Stimulated activated CD8-positive, alpha-beta memory T cell treated with anti-CD3 and anti-CD28 coated beads, Interleukin-4, amount 100 ng/mL, for 4 hours (primary cell): ENCODE measurements at places on chromosomes 6 and 20.
A peak's percentile ranks its signal among the peaks of the same experiment; 100 is the strongest.

GRCh38 chr6:129320892-129321291 lies 389.1 kb downstream of the ARHGAP18 start:
- no peak for DNase-seq

- peak; percentile 63 for DNase-seq
Observed at GRCh38 chr20:59207742-59208357, 44.2 kb downstream of the ZNF831 start.

GRCh38 chr20:22568872-22569344 lies 15.5 kb downstream of the FOXA2 start:
- DNase-seq, result no peak

DNA sequence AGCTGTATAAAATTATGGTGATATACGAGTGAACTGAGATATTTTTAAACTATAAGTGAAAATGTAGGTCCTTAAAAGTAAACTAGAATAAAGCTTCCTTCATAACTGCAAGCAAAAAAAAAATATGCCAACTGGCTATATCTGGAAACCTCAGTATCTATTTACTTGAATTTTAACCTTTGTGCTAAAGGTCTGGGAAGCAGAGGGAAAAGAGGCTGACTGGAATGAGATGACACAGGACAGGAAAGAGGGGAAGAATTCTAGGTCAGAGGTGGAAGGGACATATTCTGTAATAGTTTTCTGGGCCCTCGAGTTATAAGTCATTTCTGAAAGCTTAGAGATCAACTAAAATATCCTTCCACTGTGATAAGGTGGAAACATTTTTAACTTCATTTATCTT lies 46.8 kb downstream of the AIG1 start:
- no peak for DNase-seq

DNA sequence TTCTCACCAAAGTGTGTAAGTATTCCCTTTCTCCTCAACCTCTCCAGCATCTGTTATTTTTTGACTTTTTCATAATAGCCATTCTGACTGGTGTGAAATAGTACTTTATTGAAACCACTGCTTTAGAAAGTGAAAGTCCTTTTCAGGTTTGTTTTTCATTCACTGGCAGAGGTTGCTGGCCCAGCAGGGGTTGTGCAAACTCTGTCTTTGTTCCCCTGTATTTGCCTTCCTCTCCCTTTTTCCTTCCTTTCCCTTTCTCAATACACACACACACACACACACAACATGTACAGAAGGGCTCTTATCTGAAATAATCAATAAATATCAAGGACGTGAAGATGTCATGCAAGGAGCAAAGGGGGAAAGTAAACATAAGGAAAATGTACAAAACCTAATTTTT lies 99.8 kb downstream of the LY86 start:
- DNase-seq, result no peak

DNA sequence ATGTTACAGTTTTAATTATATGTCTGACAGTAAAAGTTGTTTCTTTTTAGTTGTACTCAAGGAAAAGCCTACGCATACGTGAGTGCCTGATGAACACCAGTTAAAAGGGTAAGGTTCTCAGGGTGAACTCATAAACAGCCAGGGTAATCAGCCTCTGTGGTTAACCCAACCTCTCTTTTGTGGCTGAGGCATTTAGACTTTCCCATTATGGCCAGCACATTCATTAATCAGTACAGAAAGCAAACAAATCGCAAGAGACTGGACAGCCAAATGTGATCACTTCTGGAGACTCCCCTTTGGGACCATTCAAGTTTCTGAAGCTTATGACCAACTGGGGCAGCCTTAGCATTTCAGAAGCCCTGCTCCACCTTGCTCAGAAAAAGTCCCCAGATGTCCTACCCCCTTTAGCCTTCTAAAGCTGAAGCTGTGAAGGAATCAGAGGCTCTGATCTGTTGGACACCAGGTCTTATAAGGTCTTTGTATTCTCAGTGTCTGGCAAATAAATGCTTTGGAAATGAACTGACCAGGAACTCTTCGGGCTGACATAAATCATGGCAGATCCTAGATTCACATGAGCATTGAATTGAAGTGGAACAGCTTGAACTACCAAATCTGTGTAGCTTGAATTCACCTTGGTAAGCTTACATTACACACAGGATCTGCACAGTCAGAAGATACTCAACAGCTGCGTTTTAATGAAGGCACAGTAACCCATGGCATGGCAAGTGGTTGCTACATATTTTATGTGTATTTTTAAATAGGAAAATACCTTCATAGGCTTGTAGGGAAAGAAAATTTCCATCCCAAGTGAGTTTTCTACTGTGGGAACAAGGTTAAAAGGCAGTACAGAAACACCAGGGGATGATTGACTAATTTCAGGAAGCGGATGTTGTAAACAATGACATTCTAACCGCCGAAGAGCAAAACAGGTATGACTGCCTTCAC lies 18.7 kb downstream of the IL20RA start:
- no peak for DNase-seq

- no peak for DNase-seq
Observed at GRCh38 chr6:37814374-37814773, 5.2 kb upstream of the ZFAND3 start.

- DNase-seq, result peak; percentile 17
Observed at GRCh38 chr20:50191544-50192363, 1.1 kb downstream of the CEBPB start.
